ENCODE measurements at places on chromosomes 5 and 9.

DNA sequence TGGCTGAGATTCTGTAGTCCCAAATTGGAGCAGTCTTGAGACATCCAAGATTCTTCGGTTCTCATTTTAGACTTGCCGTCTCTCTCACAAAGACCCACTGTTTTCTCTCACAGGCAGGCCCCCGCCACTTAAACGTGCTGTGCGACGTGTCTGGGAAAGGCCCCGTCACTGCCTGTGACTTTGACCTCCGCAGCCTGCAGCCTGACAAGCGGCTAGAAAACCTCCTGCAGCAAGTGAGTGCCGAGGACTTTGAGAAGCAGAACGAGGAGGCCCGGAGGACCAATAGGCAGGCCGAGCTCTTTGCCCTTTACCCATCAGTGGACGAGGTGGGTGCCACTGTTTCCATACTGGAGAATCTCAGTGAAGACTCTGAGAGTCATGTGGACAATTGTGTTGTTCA, 97.2 kb downstream of the DOCK8 start:
- no peak for DNase-seq

GRCh38 chr5:108730617-108731340, 16.9 kb upstream of the FER start:
- DNase-seq: no peak

GRCh38 chr9:133614056-133614455, 4.9 kb upstream of the FAM163B start:
- no peak for DNase-seq

DNA sequence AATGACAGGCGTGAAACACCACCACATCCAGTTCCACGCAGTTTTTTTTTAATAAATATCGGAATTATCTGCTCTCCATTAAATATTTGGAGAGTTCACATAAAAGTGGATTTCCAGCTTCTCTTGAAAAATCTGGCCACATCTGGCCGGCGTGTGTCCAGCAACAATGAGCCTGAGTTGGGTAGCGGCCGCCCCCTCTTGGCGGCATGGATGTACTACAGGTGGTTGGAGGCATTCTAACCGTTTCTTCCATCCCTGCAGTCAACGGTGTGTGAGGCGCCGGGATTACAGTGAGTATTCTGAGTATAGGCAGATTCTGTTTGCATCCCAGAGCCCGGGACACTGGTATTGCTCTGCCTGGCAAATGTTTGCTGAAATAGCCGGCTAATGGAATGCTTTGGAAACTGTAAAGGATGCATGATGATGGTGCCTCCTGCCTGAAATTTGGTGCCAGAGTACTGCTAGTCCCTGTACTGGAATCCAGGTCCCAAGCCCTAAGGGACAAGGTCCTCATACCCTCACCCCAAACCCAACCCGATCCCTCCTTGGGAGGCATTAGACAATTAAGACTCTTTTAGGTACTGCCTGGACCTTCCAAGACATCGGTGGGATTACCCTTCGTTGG, 13.6 kb upstream of the GM2A start:
- no peak for DNase-seq

DNA sequence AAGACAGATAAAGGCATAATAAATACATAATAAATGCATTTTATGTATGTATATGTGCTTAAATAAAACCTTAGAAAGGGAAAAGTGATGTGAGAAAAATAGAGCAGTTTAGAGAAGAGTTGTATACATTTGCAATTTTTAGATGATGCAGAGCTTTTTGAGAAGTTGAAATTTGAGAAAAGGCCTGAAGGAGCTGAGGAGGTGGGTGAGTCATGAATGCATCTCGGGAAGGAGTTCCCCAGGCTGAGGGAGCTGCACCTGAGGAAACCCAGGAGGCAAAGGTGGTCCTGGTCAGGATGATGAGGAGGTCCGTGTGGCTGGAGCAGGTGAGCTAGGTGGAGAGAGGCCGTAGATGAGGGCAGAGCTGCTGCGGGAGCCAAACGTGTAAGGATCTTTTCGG, 17.4 kb upstream of the CD180 start:
- no peak for DNase-seq

- no peak for DNase-seq
These were observed 26.4 kb upstream of the FKTN start for GRCh38 chr9:105531530-105531929.

DNA sequence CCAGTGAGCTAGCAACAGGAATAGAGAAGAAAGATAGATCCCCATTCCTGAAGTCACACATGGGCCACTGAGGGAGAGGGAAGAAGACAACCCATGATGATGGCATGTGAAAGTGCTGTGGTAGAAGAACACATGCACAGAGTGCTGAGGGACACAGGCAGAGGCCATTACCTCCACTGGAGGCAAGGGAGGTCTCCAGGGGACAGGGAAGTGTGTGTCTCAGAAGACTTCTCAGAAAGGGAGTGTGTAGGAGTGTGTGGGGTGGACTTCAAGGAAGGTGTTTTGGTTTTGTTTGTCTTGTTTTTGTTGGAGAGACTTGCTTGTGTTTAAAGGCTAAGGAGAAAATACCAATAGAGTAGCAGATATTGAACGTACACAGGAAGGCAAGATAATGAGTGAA, 77.0 kb upstream of the SMARCA2 start:
- DNase-seq: no peak

GRCh38 chr9:122374885-122375420, 4.1 kb downstream of the PTGS1 start:
- DNase-seq: no peak

- DNase-seq: no peak
These were observed 22.6 kb upstream of the IQGAP2 start for GRCh38 chr5:76380346-76381066.

- no peak for DNase-seq
These were observed 30.3 kb downstream of the VCP start for GRCh38 chr9:35042081-35042604.

DNA sequence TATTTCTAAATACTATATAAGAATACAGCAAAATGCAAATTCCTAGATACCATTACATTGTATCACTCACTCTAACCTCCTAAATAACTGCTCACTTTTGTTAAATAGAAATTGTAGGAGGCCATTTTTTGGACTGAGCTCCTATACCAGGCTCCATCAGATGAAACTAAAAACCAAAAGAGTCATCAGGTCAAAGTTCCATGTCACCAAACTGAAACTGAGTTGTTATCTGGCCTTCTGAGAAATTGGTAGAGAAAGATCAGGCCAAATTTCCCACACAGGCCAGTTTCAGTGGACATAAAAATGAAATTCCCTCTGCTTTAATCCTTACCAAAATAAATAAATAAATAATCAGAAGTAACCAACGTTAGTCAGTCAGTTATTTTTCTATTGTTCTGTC, 13.8 kb upstream of the SNX2 start:
- DNase-seq: no peak

GRCh38 chr9:137951597-137952490, 74.3 kb downstream of the CACNA1B start:
- no peak for DNase-seq

- no peak for DNase-seq
These were observed 43.1 kb upstream of the FCN2 start for GRCh38 chr9:134837529-134837928.

DNA sequence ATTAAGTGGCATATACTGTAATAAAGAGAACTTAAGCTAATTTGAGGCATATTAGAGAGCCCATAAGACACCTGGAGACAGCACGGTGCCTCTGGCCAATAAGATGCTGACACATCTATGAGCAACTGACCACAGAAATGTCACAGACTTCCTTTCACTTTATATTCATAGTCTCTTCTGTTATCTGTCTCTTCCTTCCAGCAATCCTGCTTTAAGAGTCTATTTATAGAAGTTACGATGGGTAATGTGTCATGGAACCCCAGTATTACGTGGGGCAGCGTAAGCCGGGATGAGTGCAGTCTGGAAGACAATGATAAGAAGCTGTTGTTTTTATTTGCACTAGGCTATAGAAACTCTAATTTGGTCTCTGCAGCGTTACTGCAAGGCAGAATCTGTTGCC, 136.8 kb downstream of the CFAP90 start:
- no peak for DNase-seq

DNA sequence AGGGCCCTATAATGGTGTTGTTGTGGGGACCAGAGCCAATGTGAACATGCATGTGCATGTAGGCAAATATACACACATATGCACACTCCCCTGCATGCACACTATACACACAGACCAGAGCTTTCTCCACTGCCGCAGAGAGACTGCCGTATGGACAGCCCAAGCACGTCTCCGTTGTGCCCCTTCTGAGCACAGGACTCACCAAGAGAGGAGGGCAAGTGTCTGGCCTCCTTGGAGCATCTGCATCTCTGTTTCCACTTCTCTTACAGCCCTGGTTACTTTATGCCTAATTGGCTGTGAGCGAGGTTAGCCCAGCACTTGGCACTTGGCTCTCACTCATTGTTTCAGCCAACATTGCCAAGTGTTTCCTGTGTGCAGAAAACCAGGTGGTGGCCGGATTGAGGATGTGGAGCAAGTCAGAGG, 30.4 kb downstream of the CSF2 start:
- no peak for DNase-seq
